ENCODE measurements at places on chromosomes 3 and 15. TPM values are rescaled to one million over a fixed set of nuclear protein-coding genes. Genes with fewer than 3 reads are reported as not detected.

DNA sequence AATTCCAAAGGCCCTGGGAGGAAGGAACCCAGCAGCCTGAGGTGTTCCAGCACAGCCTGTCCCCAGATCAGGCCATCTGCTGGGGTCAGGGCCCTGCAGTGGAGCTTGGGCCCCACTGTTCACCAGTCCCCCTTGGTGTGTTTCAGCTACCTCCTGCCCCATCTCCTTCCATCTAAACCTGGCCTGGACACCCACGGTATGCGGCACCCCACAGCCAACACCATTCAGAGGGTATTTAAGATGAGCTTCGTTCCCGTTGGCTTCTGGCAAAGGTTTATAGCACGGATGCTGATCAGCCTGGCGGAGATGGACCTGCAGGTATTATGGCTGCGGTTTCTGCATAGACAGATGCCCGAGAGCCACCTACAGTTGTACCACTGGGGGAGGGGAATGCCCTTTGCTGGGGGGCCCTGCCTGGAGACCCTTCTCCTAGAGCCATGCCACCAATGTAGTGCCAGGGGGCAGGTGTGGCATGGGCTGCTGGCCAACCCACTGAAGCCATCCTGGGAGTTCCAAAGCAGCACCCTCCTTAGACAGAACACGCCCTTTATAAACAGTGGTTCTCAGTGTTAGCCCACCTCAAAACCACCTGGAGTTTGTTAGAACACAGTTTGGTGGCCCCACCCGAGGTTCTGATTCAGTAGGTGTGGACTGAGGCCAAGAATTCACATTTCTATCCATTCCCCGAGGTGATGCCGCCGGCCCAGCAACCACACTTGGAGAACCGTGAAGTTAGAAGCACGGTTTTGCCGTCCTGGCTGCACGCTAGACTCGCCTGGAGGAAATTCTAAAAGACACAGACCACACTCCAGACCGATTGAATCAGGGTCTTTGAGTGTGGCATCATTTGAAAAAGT, 126.9 kb downstream of the LRRK1 start:
- no peak for DNase-seq

DNA sequence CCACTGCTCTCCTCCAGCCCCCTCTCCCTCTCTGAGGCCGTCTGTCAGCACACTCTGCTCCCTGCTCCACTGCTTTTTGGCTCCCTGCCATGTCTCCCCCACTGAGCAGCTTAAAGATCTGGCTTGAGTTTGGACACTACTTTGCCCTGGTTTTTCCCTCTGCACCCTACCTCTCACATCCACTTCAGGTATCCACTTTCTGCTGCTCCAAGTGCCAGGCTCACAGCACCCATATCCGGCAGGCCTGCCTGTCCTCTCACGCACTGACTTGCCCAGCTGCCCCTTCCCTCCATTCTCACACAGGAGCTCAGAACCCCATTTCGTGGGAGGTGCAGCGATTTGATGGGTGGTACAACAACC, 3.7 kb downstream of the DUOX1 start:
- no peak for DNase-seq

- DNase-seq = no peak
Measured at GRCh38 chr3:10951295-10951926, 41.1 kb upstream of the SLC6A1 start.

DNA sequence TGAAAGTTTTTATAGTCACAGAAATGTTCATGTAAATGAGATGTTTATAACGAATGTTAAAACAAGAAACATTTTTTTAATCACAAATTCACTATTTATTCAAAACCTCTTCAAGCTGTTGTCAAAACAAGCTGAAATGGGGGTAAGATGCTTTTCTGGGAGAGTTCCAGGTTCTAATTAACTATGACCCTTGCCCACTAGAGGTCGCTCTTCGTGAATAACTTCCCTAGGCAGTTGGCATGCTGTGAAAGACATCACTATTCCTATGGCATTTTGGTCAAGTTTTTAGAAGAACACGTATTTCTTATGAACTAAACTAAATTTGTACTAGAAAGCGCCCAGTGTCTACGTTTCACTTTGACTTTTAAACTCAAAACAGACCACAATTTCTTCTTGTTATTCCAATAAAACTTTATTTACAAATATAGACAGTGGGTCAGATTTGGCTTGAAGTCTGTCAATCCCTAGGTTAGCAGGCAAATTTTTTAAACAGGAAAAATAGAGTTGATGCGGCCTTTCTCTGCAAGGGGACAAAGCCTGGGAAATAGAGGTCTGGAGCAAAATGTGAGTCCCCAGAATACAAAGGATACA, 62.8 kb upstream of the CMTM8 start:
- DNase-seq = peak; percentile 56

- no peak for DNase-seq
Measured at GRCh38 chr15:73370151-73370550, 1.4 kb upstream of the HCN4 start.

DNA sequence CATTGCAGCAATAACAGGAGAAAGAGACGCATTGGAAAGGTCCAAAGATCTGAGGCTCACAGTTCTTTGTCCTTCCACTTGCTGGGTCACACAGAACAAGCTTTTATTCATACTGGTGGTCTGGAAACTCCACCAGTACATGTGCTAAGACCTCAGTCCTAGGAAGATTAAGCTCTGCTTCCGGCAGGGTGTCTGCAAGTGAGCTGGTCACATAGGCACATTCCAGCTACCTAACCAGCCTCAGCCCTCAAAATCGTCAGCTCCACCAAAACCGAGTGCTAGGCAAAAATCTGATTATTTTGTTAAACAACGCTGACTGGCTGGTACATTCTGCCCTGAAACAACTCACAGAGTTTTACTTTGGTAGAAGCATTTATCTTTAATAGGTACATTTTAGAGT, 2.2 kb downstream of the ZBED2 start:
- DNase-seq = no peak

The LSAMP gene
- total RNA-seq = not detected
